ENCODE measurements at places on chromosomes 1 and 21.

- no peak overlapping the region for H3K27ac ChIP-seq
- DNase-seq = no peak
- H3K27me3 ChIP-seq = no peaks in the 10 kb centered on the region
- H3K4me1 ChIP-seq = peaks cover 3% of the 10 kb centered on the region
- H3K4me3 ChIP-seq = no peak overlapping the region
- H3K36me3 ChIP-seq = no peaks in the 10 kb centered on the region
Measured at GRCh38 chr1:53125623-53126360, 16.6 kb downstream of the SLC1A7 start.

GRCh38 chr1:186078245-186078644, 296.8 kb downstream of the TPR start:
- H3K4me3 ChIP-seq = no peak overlapping the region
- H3K27me3 ChIP-seq = peaks cover 10% of the 10 kb centered on the region
- H3K4me1 ChIP-seq = no peaks in the 10 kb centered on the region

DNA sequence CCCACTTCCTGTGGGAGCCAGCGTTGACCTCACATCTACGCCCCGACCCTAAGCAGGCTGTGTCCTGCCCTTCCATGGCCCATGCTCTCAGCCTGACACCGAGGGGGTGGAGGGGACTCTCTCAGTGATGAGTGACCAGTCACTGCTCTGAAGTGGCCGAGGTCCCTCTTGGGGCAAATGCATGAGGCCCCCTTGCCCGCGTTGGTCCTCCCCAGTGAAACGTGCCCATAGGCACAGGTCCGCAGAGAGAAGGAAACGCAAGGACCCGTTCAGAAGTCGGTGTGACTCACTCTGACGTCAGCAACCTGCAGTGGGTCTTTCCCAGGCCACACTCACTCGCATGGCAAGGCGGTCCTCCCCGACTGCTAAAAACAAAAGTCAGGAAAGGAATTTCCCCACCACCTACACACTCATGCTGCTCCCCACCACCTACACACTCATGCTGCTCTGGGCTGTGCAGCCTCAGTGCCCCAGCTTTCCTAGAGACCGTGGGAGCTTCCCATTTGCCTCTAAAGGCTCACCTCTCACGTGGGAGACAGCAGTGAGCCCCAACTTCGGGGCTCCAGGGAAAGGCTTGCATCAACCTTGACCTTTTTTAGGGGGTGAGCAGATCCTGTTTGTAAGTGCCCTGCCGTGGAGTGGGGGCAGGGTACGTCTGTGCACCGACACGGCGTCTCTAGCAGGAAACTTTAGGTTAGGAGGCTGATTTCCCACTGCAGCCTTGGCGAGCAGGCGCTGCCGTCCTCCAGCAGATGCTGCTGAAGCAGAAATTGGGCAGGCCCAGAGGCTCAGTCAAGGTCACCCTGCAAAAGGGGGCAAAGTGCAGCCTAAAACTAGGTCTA, 11.4 kb downstream of the UBASH3A start:
- H3K36me3 ChIP-seq = peaks cover 65% of the 10 kb centered on the region
- H3K4me1 ChIP-seq = peaks cover 64% of the 10 kb centered on the region
- peak overlapping the region; percentile 59 for H3K4me3 ChIP-seq

DNA sequence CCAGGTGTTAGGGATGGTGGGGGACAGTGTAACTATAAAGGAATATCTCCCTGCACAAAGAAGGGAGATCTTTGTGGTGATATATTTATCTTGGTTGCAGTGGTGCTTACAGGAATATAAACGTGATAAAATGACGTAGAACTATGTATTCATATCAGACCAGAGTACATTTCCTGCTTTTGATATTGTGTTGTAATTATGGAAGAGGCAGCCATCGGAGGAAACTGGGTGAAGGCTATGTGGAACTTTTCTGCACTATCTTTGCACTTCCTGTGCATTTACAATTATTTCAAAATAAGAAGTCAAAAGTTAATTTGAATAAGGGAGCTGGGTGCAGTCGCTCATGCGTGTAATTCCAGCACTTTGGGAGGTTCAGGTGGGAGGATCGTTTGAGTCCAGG, 37.6 kb downstream of the NDUFS5 start:
- no peak for DNase-seq
- no peak overlapping the region for H3K4me3 ChIP-seq
- no peak overlapping the region for H3K27ac ChIP-seq
- no peaks in the 10 kb centered on the region for H3K36me3 ChIP-seq

- peaks cover 4% of the 10 kb centered on the region for H3K27me3 ChIP-seq
- no peak overlapping the region for H3K27ac ChIP-seq
- H3K4me1 ChIP-seq = peaks cover 16% of the 10 kb centered on the region
- no peak overlapping the region for H3K4me3 ChIP-seq
- DNase-seq = no peak
Measured at GRCh38 chr1:116722016-116722838, 32.0 kb upstream of the CD2 start.

DNA sequence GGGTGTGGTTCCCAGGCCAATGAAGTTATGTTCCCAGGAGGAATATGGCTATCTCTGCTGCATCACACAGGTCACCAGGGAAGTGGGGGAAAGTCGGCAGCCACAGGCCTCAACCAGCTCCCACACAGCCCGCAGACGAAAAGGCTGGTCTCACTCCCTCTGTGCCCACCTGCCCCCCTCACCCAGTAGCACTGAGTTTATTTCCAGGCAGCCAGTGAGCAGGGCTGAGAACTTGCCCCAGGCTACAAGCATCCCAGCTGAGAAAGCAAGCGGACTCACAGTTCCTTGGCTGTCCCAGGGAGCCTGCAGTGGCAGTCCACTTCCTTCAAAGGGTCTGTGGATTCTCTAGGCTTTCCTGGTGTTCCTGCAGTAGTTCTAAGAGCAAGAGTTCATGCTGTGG, 68.9 kb downstream of the SLC5A9 start:
- H3K27me3 ChIP-seq = no peaks in the 10 kb centered on the region
- H3K4me1 ChIP-seq = no peaks in the 10 kb centered on the region
- H3K27ac ChIP-seq = no peak overlapping the region
- no peaks in the 10 kb centered on the region for H3K36me3 ChIP-seq
- no peak overlapping the region for H3K4me3 ChIP-seq
- no peak for DNase-seq

DNA sequence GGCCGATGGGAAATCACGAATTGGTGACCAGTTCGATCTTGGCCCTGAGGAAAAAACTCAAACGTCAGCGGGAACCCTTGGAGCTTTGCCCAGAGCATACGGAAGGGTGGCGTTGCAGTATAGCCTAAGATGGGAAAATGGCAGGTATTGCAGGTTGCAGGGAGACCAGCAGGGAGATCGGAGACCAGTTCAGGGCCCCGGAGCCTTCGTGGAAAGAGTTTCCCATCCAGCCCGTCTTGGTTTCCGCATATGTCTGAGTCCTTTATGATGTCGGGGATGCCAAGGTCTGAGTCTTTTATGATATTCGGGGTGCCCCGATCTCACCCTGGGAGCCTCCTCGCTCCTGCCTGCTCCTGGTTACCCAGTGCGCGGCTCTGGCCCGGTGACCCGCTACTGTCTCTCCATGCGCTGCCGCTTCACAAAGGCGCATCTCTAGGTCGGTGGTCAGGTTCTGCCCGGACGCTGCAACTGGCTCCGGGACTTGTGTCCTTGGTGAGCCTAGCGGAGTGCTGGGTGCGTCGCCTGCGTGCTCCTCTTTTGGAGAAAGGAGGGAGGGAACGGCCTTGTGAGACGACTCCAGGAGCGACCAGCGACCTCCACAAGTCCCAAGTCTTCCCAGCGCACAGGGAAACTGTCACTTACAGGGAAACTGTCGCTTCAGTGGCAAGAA, 94.2 kb downstream of the PRKAB2 start:
- no peak overlapping the region for H3K27ac ChIP-seq
- no peak for DNase-seq
- no peak overlapping the region for H3K4me3 ChIP-seq
- peaks cover 38% of the 10 kb centered on the region for H3K4me1 ChIP-seq

GRCh38 chr1:17014671-17015567, 3.2 kb upstream of the ATP13A2 start:
- H3K36me3 ChIP-seq = peaks cover 9% of the 10 kb centered on the region
- H3K4me3 ChIP-seq = no peak overlapping the region
- H3K27me3 ChIP-seq = no peaks in the 10 kb centered on the region
- no peak overlapping the region for H3K27ac ChIP-seq
- H3K4me1 ChIP-seq = peaks cover 23% of the 10 kb centered on the region

GRCh38 chr1:61005614-61006580, 76.5 kb upstream of the NFIA start:
- no peak overlapping the region for H3K4me3 ChIP-seq
- H3K27ac ChIP-seq = no peak overlapping the region
- DNase-seq = no peak
- H3K36me3 ChIP-seq = no peaks in the 10 kb centered on the region

DNA sequence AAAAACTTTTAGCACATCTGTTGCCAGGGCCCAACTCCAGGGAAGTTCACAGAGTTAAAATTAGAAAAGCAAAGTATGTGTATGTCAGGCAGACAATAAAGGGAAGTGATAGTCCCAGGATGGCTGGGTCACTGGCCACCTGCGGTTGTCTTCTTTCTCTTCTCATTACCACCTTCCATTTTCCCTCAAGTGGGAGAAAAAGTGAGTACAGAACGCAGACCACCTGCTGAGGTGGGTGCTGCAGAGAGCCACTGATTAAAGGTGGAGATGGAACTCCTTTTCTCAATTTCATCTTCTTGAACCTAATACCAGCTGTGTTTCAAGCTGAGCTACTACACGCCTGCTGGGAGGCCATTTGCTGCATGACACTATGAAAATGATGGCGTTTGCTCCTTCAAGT, 88.8 kb upstream of the PDE4B start:
- no peaks in the 10 kb centered on the region for H3K36me3 ChIP-seq
- DNase-seq = no peak
- H3K27ac ChIP-seq = no peak overlapping the region

- no peaks in the 10 kb centered on the region for H3K36me3 ChIP-seq
- no peak for DNase-seq
- H3K27me3 ChIP-seq = no peaks in the 10 kb centered on the region
- H3K27ac ChIP-seq = no peak overlapping the region
- H3K4me1 ChIP-seq = peaks cover 19% of the 10 kb centered on the region
Measured at GRCh38 chr1:9878404-9878803, 31.7 kb downstream of the CTNNBIP1 start.

GRCh38 chr1:7388488-7389185, 382.5 kb upstream of the VAMP3 start:
- H3K4me1 ChIP-seq = no peaks in the 10 kb centered on the region
- no peak for DNase-seq
- H3K36me3 ChIP-seq = no peaks in the 10 kb centered on the region
- no peaks in the 10 kb centered on the region for H3K27me3 ChIP-seq
- H3K27ac ChIP-seq = no peak overlapping the region

GRCh38 chr1:10338047-10338446, 60.8 kb upstream of the PGD start:
- no peaks in the 10 kb centered on the region for H3K4me1 ChIP-seq
- peak; percentile 30 for DNase-seq
- H3K27ac ChIP-seq = no peak overlapping the region
- H3K27me3 ChIP-seq = no peaks in the 10 kb centered on the region
- peaks cover 1% of the 10 kb centered on the region for H3K36me3 ChIP-seq

- H3K27me3 ChIP-seq = peaks cover 4% of the 10 kb centered on the region
- H3K4me1 ChIP-seq = no peaks in the 10 kb centered on the region
- H3K4me3 ChIP-seq = no peak overlapping the region
- no peaks in the 10 kb centered on the region for H3K36me3 ChIP-seq
Measured at GRCh38 chr1:245235156-245235555, 80.4 kb downstream of the KIF26B start.

GRCh38 chr1:206674745-206675175, 9.9 kb upstream of the MAPKAPK2 start:
- H3K36me3 ChIP-seq = no peaks in the 10 kb centered on the region
- no peak overlapping the region for H3K4me3 ChIP-seq
- no peaks in the 10 kb centered on the region for H3K27me3 ChIP-seq
- H3K27ac ChIP-seq = no peak overlapping the region

DNA sequence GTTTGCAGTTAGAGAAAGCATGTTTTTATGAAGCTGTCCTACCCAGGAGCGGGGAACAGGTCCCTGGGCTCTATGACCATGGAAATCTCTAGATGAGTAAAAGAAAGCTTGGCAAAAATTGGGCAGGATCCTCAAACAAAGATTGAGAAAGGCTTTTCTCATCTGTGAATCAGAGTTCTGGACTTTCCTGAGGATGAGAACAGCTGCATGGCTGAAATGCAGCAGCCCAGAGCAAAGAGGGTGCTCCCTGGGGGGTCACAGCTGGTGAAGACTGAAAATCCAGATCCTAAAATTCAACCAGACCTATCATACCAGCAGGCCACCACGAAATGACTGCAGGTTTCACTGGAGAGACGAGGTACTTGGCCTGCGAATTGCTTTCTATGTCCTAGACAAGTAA, 65.7 kb upstream of the APP start:
- no peaks in the 10 kb centered on the region for H3K36me3 ChIP-seq
- H3K27me3 ChIP-seq = peaks cover 18% of the 10 kb centered on the region
- DNase-seq = no peak

- no peak for DNase-seq
- no peaks in the 10 kb centered on the region for H3K36me3 ChIP-seq
- no peak overlapping the region for H3K27ac ChIP-seq
- H3K4me3 ChIP-seq = no peak overlapping the region
Measured at GRCh38 chr1:205407970-205408369, 13.9 kb downstream of the LEMD1 start.

GRCh38 chr1:30262158-30262557, 461.2 kb downstream of the MATN1 start:
- no peak for DNase-seq
- H3K27me3 ChIP-seq = peaks cover 17% of the 10 kb centered on the region
- H3K4me1 ChIP-seq = no peaks in the 10 kb centered on the region
- no peak overlapping the region for H3K27ac ChIP-seq
- H3K4me3 ChIP-seq = no peak overlapping the region

GRCh38 chr1:191695865-191696264, 462.4 kb upstream of the RGS18 start:
- no peak for DNase-seq
- no peaks in the 10 kb centered on the region for H3K27me3 ChIP-seq
- H3K4me3 ChIP-seq = no peak overlapping the region
- no peak overlapping the region for H3K27ac ChIP-seq
- no peaks in the 10 kb centered on the region for H3K36me3 ChIP-seq

DNA sequence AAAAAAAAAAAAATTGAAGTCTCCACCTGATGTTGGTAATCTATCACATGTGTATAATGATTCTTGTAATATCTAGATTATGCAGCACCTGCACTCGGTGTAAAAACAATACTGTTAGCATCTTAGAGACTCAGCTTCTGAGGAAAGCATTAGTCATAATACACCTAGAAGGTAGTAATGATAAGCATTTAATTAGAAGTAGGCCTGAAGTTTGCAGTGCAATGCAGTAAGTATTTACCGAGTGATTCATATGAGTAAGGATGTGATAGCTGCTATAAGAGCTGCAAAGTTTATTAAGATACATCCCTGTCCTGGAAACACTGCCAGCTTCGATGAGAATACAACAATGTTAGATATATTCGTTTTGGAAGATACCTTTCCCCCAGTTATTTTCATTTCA, 196.4 kb downstream of the GREM2 start:
- no peak for DNase-seq
- H3K27me3 ChIP-seq = no peaks in the 10 kb centered on the region
- no peaks in the 10 kb centered on the region for H3K4me1 ChIP-seq

DNA sequence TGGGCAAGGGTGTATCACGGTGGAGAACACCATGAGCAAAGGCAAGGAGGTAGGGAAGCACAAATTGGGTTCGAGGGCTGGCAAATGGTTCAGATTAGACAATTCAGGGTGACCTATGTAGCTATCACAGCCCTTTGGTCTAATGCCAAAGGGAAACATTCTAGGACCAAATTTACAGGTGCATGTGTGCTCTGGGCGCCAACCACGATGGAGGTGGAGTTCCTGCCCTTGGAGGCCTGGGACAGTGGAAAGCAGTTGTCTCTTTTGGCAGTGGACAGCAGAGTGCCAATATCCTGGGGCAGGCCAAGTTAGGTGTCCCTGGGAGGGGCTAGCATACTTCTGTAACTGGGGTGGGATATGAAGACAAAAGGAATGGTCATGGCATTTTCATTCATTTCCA, 40.1 kb downstream of the IGFN1 start:
- no peak overlapping the region for H3K27ac ChIP-seq
- H3K4me1 ChIP-seq = no peaks in the 10 kb centered on the region
- H3K27me3 ChIP-seq = peaks cover 20% of the 10 kb centered on the region
- no peak overlapping the region for H3K4me3 ChIP-seq
- no peak for DNase-seq
- H3K36me3 ChIP-seq = no peaks in the 10 kb centered on the region
